ENCODE measurements at places on chromosomes 13 and 19.
A peak's percentile ranks its signal among the peaks of the same experiment; 100 is the strongest.

- DNase-seq: no peak
Observed at GRCh38 chr19:38070573-38070972, 153.4 kb downstream of the DPF1 start.

- no peak for DNase-seq
Observed at GRCh38 chr19:28351761-28352160, 861.2 kb downstream of the UQCRFS1 start.

- peak; percentile 65 for DNase-seq
Observed at GRCh38 chr19:12946092-12946721, 545 bp downstream of the RAD23A start.

GRCh38 chr13:50535050-50535449 lies 308.4 kb downstream of the DLEU7 start:
- DNase-seq: no peak

DNA sequence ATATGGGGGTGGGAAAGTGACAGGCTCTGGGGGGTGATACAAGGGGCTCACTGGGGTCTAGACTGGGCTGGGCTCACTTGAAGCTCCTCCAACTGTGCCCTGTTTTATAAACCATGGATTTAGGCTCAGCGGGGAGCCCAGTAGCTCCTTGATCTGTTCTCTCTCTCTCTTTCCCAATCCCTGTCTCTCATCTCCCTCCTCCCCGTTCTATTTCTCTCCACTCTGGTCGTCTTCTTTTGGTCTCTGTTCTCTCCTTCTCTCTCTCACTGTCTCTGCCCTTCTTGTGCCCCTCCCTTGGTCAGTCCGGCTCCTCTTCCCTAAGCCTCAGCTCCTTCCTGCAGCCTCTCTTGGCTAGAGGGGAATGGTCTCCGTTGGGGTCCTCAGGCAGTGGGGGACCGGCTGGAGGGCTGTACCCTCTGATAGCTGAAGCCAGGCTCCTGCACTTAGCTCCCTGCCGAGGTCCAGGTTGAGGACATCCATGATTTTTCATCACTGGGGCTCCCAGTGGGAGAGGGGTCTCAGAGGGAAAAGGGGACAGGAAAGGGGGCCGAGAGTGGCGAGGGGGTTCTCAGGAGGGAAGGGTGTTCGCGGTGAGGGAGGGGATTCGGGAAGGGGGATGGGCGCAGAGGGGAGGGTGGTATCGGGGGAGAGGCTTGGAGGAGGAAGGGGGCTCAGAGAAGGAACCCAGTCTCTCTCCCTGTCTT lies 8.5 kb downstream of the UNC13A start:
- DNase-seq: no peak

DNA sequence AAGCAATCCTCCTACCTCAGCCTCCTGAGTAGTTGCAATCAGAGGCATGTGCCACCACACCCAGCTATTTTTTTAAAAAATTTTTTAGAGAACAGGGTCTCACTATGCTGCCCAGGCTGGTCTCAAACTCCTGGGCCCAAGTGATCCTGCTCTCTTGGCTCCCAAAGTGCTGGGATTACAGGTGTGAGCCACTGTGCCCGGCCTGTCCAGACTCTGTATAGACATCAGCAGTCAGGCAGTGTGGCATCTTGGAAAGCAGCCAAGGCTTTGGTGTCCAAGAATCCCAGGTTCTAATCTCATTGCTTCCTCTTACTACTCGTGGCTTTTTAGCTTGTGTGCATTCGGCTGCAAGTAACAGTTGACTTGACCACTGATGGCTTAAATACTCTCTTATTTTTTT lies 43.4 kb downstream of the BICRA start:
- no peak for DNase-seq

DNA sequence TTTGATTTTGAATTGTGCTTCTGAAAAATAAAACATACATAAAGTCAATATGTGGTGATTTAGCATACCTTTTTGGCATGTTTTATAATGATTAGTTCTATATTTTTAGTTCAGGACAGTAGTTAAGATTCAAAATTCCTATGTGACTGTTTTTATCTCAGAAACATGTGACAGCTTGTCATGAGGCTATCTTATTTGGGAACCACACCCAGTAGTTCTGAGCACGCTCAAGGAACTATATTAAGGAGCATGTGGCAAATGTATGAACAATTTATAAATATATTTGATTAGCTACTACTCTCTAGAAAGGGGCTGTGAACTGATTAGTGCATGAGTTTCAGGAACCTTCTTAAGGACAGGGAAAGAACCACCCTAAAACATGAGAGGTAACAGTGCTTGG lies 38.8 kb downstream of the FGF9 start:
- no peak for DNase-seq

All from activated naive CD4-positive, alpha-beta T cell treated with anti-CD3 and anti-CD28 coated beads, Interleukin-2, amount 50 U/mL, for 16 hours (primary cell).